Suprapubic skin (tissue), 4 donors: ENCODE measurements at places on chromosomes 12 and 14. TPM values are rescaled to one million over a fixed set of nuclear protein-coding genes. Genes with fewer than 3 reads are reported as not detected.

Gene SERPINA4
- not detected for total RNA-seq

- DNase-seq: no peak
Observed at GRCh38 chr12:19306366-19306765, 132.9 kb upstream of the AEBP2 start.

DNA sequence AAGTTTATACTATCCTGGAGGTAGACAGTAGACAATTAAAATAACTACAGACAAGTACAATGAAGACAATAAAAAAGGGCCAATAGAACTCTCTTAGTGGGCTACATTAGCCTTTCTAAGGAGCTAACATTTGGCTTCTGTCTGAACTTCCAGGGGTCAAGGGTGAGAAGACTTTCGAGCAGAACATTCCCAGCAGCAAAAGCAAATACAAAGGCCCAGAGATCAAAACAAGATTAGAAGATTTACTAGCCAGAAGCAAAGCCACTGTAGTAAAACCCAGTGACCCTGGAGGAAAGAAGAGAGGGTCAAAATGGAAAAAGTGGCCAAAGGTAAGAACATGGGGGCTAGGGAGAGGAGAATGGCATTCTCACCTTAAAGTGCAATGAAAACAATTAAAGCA, 63.2 kb downstream of the ATP2B1 start:
- no peak for DNase-seq

Gene OVCH1
- 0.13 TPM for total RNA-seq

Gene APOLD1
- total RNA-seq: 15.3 TPM

Gene SLC22A17
- 26.2 TPM for total RNA-seq

Gene PLEKHD1
- total RNA-seq: 1.5 TPM

DNA sequence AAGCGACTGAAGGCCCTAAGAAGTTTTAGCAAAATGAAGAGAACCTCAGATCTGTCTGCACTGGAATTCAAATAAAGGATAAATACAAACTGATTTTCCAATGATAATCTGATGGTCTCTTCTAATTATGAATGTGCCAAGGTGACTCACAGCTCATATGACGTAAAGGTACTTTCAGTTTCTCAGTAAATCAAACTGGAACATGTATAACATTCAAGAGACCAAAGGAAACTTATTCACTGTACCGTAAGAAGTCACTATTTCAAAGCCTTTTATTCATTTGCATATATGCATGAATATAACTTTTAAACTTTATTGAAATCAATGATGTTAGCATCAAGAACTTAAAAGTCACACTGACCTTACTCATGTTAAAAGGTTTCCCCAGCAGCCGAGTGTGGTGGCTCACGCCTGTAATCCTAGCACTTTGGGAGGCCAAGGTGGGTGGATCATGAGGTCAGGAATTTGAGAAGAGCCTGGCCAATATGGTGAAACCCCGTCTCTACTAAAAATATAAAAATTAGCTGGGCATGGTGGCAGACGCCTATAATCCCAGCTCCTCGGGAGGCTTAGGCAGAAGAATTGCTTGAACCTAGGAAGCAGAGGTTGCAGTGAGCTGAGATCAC, 52.2 kb downstream of the ATXN2 start:
- no peak for DNase-seq
